ENCODE measurements at places on chromosomes 2 and 18. TPM values are rescaled to one million over a fixed set of nuclear protein-coding genes. Genes with fewer than 3 reads are reported as not detected.

DNA sequence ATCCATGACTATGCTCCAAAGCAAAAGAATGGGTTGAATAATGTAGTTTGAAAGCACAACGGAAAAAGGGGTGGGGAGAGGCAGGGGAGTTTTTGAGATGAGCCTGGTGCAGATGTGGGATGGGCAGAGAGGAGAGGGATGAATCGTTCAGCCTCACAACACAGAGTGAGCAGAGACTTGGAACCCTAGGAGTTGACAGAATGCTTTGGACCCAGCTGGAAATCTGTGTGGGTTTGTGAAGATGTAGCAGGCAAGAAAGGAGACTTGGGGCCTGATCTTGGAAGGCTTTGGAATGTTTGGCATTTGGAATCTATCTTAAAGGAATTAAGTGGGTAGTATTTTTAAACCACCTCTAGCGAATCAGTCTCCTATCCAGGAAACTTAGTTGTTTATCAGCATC is 66.0 kb upstream of the KCTD1 start:
- peak; percentile 53 for DNase-seq

DNA sequence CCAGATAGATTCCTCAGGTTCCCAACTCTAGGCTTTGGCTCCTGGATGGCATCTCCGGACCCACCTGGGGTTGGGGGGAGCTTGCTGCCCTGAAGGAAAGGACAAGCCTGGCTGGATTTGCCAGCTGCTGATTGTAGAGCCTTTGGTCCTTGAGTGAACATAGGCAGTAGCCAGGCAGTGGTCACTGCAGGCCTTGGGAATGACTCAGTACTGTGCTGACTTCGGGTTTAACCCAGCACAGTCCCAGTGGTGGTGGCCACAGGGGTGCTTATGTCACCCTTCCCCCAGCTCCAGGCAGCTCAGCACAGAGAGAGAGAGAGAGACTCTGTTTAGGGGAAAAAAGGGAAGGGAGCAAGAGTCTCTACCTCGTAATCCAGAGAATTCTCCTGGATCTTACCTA is 27.7 kb upstream of the ACTR2 start:
- no peak for DNase-seq

GRCh38 chr2:58407487-58407886 is 166.4 kb upstream of the FANCL start:
- DNase-seq = no peak

CNGA3 gene
- not detected for total RNA-seq

DNA sequence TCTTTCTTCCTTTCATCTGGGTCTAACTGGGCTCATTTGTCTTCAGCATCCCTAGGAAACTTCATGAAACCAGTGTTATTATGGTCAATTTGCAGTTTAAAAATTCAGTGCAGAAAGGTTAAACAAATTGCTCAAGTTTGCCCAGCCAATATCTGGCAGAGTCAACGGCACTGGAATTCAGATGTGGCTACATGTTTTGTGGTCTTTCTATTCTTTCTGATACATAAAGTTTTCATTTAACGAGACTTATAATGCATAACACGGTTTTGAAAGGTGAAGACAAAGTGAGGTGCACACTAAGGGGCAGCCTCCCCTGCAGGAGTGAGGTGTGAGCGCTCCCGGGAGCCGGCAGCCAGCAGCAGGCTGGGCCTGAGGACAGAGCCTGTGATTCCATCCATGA is 164.6 kb downstream of the RTP5 start:
- DNase-seq = peak; percentile 30
